ENCODE measurements at places on chromosomes 4 and X. TPM values are rescaled to one million over a fixed set of nuclear protein-coding genes. Genes with fewer than 3 reads are reported as not detected.
A peak's percentile ranks its signal among the peaks of the same experiment; 100 is the strongest.

DNA sequence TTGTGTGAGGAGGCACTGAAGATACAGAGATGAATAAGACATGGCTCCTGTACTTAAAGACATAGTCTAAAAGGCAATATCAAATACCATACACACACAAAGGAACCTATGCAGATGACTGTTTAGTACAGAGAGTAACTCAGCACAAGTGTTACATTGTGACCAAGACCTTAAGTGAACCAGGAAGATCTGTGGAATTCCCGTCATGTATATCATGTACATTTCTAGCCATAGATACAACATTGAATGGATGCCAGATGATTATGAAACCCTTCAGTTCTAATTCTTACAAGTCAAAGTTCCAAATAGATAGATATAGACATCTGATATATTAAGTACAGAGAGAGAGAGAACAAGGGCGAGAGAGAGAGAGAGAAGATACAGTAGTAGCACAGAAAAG lies 73.2 kb downstream of the PAK3 start:
- no peak overlapping the region for H3K4me3 ChIP-seq
- H3K4me1 ChIP-seq, result no peaks in the 10 kb centered on the region
- H3K36me3 ChIP-seq, result no peaks in the 10 kb centered on the region

DNA sequence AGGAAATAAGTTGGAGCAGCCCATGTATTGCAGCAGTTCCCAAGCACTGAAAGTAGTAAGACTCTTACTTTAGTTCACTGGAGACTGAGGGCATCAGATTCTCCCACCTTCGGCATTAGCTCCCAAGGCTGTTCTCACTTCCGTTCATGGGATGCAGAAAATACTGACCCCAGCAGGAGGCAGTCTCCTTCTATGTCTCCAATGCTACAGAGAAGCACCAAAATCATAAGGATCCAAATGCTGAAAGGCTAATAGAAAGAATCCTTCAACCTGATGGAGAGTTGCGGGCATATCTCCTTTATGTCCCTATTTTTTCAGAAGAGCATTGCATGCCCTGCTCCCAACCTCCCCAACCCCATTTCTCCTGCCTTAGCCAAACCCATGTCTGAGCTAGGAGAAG lies 32.4 kb downstream of the ADH7 start:
- DNase-seq, result no peak
- no peak overlapping the region for H3K4me3 ChIP-seq
- peaks cover 22% of the 10 kb centered on the region for H3K4me1 ChIP-seq

DNA sequence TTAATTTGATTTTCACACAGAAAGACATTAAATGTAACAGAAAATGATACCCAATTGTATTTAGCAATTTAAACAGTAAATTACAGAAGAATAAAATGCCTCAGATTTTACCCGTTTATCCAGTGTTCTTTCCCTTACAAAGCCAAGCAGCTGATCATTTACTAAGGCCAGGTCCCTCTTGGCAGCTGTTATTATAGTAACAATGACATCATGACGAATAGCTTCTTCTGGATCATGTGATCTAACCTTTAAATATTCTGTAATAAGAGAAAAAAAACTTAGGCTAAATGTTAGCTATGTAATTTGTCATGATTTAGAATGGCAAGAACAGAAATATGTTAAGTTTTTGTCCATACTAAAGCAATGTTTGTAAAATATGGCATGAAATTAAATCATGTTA lies 69.4 kb downstream of the PDS5A start:
- H3K4me3 ChIP-seq, result no peak overlapping the region
- no peaks in the 10 kb centered on the region for H3K4me1 ChIP-seq
- DNase-seq, result no peak
- no peaks in the 10 kb centered on the region for H3K36me3 ChIP-seq
- no peaks in the 10 kb centered on the region for H3K27me3 ChIP-seq

The GLRA2 gene
- total RNA-seq, result 0.08 TPM

- H3K27me3 ChIP-seq, result no peaks in the 10 kb centered on the region
- H3K27ac ChIP-seq, result peak overlapping the region; percentile 71
- peaks cover 27% of the 10 kb centered on the region for H3K4me1 ChIP-seq
- no peak overlapping the region for H3K4me3 ChIP-seq
These were observed 559.9 kb downstream of the RAB28 start for GRCh38 chr4:12924253-12924652.

DNA sequence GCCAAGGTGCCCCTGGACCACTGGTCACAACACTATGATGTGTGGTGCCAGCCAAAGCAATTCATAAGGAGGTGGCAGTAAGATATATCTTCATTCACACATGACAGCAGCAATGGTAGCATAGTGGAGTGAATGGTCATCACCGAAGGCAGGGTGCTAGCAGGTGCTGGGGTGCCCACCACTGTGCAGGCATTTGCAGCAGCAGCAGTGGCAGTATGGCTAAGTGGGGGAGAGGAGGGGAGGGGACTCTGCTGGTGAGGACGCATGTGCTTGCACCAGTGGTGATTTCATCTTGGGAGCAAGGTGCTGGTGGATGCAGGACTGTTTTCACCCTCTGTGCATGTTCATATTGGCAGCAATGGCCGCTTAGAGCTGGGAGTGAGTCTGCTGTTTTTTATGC lies 419.1 kb upstream of the KLHL4 start:
- no peaks in the 10 kb centered on the region for H3K36me3 ChIP-seq
- H3K27ac ChIP-seq, result no peak overlapping the region
- H3K4me3 ChIP-seq, result no peak overlapping the region

The SLITRK4 gene
- 17.0 TPM for total RNA-seq

DNA sequence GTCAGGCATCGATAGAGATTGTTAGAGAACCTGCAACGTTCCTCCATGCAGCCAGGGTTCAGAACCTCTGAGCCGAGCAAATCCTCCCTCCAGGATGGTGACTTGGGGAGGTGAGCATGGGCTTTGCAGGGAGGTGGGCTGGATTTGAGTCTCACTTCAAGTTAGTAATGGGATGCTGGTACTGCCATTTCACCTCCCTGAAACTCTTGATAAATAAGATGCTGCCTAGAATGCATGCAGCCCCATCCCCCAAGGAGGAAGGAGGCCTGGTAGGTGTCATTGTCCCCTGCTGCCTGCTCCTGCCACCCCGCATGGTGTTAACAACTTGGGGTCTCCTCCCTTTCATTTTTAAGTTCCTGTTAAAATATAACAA lies 35.7 kb upstream of the SLC2A9 start:
- no peaks in the 10 kb centered on the region for H3K36me3 ChIP-seq
- no peak for DNase-seq

DNA sequence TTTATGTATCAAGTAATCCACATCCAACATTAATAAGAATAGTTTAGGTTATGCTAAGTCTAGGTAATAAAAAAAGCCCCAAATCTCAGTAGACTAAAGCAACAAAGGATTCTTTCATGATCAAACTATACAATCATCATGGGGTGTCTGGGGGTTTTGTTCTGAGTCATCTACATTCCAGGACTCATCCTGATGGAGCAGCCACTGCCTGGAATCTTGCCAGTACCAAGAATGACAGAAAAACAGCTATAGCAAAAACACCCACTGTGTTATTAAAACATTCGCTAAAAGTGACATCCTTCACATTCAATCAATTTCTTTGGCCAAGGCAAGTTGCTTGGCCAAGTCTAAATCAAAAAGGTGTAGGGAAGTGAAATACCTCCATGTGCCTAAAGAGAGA lies 3.9 kb upstream of the ARHGEF38 start:
- no peak overlapping the region for H3K4me3 ChIP-seq
- H3K36me3 ChIP-seq, result no peaks in the 10 kb centered on the region

DNA sequence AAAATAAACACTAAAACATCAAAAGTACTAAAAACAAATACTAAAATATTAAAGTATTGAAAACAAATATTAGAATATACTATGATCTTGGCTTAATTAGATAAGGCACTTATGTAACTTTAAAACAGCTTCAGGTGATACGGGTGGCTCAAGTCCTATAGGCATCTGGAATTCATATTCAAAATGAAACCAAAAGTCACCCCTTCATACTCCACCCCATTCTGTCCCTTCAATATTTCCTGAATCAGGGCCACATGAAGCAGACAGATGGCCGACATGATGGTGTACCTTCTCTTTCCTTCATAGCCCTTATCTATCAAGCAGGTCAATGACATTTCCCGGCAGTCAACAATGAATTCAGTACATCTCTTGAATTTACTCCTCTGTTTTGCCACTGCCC lies 71.9 kb upstream of the MAGEB10 start:
- no peaks in the 10 kb centered on the region for H3K36me3 ChIP-seq
- no peak for DNase-seq
- H3K4me3 ChIP-seq, result no peak overlapping the region
- no peaks in the 10 kb centered on the region for H3K4me1 ChIP-seq
